Activated gamma-delta T cell treated with anti-CD3 and anti-CD28 coated beads, Interleukin-2, amount 50 U/mL, for 16 hours (primary cell): ENCODE measurements at places on chromosomes 16 and 17.

- DNase-seq, result no peak
These were observed 2.8 kb downstream of the USP22 start for GRCh38 chr17:21039839-21040575.

DNA sequence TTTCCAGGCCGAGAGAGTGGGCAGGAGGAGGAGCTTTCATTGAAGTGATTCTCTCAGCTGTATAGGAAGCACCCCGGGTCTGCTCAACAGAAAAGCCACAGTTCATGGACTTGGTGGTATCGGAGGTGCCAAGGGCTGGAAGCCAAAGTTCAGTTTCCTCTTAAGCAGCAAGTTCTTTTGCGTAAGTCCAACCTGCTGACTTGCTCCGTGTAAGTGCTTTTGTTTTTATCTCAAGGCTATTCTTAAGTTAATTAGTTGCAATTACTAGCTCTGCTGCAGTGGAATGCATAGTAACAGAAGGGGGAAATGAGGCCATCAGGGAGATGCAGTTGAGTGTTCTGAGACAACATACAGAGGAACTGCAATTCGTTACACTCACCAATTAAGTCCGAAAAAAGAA is 44.6 kb downstream of the SMIM36 start:
- DNase-seq, result no peak

GRCh38 chr17:65079489-65079900 is 23.0 kb upstream of the GNA13 start:
- DNase-seq, result no peak

- no peak for DNase-seq
These were observed 22.4 kb upstream of the MEOX1 start for GRCh38 chr17:43683928-43684653.
